Pulmonary artery endothelial cell (primary cell): ENCODE measurements at places on chromosomes 7 and 10.

DNA sequence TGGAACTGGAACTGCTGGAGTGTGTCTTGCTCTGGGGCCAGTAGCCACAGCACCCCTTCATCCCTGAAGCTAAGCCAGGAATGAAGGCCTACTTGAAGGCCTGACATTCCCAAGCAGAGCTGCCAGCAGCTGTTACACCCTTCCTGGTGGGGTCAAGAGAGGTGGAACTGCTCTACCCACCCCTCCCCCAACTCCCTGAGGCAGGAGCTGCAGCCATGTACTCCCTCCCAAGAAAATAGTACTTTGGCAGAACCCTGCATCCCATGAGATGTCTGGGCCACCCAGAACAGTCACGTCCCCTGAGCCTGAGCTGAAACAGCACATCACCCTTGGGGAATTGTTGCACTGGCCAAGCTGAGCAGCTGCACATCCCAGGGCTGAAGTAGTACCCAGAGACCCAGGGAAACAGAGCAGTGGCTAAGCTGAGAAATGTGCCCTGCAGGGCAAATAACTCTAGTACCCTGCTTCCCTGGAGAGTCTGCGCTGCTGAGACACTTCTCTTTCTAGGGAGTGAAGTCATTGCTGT lies 63.4 kb upstream of the PLA2G12B start:
- DNase-seq: no peak

- no peak for DNase-seq
Measured at GRCh38 chr7:156650042-156650441, 9.5 kb downstream of the RNF32 start.

DNA sequence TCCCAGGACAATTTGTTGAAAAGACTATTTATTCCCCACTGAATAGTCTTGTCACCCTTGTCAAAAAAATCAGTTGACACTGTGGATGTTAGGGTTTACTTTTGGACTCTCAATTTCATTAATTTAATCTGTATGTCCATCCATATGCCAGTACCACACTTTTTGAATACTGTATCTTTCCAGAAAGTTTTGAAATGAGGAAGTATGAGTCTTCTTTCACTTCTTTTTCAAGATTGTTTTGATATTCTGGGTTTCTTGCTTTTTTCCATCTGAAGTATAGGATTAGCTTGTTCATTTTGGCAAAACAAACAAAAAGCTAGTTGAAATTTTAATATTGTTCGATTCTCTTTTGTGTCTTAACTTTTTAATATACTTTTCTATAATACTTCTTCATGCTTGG lies 21.7 kb downstream of the KLHDC10 start:
- no peak for DNase-seq

DNA sequence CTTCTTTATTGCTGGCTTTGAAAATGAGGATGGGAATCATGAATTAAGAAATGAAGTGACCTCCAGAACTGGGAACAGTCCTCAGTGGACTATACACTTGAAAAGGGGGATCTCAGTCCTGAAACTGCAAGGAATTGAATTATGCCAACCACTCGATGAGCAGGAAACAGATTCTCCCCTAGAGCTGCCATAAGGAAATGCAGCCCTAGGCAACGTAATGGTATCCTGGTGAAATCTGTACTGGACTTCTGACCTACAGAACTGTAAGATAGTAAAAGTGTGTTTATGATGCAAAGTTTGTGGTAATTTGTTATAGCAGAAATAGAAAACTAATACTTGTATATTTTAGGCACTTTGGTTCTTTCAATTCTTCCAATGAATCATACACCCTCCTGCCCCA lies 236.4 kb upstream of the TAC1 start:
- DNase-seq: no peak

GRCh38 chr10:96201525-96201924 lies 69.8 kb downstream of the BLNK start:
- no peak for DNase-seq

GRCh38 chr10:37381271-37381670 lies 255.9 kb downstream of the ANKRD30A start:
- no peak for DNase-seq

GRCh38 chr10:69651362-69651761 lies 21.3 kb downstream of the FAM241B start:
- DNase-seq: no peak

DNA sequence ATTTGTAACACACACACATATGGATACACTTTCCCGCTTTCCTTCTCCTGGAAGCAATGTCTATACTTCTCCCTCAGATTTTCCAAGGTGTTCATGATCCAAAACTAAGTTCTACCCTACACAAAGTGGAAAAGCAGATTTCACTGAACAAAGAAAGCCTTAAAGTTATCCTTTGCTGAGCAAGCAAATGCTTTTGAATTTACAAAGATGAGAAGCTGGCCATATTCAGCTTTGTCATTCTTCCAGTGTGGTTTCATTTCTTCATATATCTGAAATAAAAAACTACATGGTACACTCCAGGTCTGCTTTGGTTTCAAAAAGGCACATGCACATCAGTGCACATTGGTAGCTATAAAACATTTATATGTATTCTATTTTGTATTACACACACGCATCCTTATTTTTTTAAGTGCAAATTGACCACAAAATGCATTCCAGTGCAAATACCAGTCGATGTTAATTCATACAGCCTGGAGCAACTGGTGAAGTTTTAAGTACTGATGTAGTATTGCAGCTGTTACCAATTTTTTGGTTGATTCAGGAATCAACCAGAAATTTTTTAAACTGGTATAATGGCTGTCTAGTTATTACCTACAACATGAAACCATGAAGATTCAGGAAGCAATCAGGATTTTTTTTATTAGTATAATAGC lies 65.5 kb upstream of the SRPK2 start:
- DNase-seq: no peak

DNA sequence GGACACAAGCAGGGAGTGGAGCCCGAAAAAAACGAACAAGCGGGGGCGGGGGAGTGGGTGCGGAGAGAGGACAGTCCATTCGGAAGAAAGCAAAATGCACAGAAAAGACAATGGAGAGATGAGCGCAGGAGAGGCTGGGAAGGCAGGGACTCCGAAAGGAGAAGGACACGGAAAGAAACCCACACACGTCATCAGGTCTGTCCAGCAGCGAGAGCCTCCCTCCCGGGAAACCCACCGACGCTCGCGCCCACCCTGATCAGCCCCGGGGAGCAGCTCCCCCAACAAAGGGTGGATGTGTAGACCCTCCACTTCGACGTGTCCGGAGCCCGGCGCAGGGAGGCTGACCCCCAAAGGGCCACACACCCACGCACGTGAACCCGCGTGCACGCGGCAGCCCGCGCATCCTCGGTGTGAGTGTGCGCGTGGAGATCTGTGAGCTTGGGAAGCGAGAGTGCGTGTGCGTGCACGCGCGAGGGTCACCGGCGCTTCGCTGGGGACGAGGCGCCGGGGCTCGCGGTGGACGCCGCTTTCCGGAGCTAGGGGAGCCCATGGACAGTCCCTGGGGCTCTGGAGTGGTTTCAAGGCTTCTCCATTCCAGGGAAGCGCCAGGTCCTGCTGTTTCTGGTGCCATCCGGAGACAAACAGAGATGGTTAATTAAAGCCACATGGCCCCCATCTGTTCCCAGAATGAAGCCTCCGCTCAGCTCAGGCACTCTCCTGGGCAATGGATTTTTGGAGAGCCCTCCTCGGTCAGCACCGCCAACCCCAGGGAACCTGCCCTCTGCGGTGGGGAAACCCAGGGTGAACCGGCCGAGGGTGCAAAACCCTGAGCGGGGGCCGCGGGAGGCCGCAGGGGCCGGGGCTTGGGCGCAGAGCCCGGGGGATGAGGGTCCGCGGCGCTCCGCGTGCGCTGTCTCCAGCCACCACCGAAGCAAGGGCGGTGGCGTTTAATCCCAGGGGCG lies 916 bp downstream of the LAMB1 start:
- DNase-seq: no peak

DNA sequence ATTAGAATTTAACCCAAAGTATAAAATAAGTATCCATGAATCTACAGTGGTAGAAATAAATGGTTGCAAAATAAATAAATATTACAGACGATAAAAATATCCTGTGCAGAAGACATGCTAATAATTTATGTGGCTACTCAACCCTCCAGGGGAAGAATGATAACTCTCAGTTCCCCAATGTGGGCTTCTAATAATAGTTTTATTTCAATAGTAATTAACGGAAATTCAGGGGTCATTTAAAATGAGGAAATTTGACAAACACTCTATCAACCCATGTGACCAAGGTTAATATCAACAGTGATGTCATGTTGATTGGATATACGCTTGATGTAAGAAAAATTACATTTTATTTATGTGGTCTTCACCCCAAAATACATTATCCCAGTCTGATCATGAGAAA lies 1082.6 kb upstream of the LRRTM3 start:
- DNase-seq: no peak

DNA sequence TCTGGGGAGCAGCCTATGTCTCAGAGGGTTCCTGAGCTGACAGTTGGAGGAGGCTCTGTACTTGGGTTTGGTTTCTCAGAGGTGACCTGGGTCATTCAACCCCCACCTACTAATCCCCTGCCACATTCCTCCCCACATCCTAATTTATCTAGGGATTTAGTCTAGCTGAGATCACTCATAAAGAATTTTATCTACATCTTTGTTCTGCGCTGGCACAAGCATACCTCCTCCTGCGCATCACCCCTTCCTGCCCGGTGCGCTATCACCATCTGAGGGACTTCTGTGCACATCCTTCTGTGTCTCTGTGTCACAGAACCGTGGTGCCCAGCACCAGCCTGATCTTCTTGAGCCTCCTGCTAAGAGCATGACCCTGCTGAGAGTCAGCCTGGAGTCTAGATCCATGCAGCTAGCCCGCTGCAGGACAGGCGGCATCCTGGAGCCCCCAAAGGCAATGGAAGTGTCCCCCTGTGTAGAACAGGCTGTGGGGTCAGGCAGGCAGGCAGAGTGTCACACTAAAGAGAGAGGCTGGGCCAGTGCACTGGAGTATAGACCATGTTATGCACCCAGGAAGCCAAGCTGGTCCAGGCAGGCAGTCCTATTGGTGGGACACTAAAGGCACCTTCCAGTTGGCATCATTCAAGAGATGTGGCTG lies 63.6 kb downstream of the ARHGAP22 start:
- no peak for DNase-seq

DNA sequence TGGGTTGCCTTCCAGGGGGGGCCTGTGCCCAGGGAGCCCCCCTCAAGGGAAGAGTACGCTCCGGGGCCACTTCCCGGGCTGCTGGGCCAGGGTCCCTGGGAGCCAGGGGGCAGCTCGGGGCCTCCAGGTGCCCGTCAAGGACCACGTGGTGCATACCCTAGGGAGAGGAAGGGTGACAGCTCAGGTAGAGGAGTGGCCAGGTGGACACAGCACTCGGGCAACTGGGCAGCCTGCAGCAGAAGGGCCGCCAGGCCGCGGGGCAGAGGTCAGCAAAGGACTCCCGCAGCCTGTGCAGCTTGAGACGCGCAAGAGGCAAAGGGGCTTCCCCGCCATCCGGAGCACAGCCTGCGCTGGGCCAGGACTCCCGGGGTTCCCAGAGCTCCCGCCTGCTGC lies 26.4 kb downstream of the AP5Z1 start:
- no peak for DNase-seq

GRCh38 chr7:39617005-39617404 lies 6.4 kb upstream of the RALA start:
- DNase-seq: no peak
